ENCODE measurements at places on chromosomes 6 and 20.

- ATAC-seq, result no peak
These were observed 4.7 kb downstream of the RNASET2 start for GRCh38 chr6:166951670-166952060.

DNA sequence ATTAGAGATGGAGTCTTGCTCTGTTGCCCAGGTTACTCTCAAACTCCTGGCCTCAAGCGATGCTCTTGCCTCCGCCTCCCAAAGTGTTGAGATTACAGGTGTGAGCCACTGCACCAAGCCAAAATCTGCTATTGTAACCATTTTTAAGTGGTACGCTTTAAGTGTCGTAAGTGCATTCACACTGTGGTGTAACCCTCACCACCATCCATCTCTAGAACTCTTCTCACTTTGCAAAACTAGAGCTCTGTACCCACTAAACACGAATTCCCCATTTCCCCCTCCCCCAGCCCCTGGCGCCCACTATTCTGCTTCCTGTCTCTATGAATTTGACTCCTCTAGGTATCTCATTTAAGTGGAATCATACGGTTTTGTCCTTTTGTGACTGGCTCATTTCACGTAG, 2.8 kb upstream of the FAM83C start:
- no peak for ATAC-seq

DNA sequence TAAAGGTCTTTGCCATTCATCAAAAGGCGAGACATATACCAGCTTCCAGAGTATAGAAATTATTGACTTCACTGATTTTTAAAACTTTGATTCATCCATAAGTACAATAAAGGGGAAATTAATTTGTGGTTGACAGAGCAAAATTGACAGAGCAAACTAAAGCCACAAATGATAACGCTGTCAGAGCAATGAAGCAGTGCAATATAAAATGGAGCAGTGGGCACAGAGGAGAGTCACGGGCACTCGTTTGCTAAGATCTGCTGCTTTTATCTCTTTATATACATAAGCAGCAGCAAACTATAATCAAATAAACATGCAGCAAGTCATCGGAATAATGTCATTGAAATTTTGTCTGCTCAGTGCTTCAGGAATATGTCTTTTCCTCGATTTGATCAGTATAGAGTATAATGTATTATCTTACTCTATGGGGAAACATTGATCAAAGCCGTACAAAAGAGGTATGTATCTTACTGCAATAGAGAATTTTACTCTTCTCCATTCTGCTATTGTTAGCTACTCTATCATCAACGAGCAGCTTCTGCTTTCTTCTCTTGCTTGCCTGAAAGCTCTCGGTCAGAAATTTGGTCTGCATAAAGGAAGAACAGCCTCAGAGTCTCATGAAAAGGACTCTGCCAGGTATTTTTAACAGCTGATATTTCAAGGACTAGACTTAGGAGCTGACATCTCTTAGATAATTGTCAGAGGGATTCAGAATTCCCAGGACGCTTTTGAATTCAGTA, 546.0 kb upstream of the ARID1B start:
- no peak for ATAC-seq

- no peak for ATAC-seq
These were observed 46.0 kb downstream of the PCNA start for GRCh38 chr20:5073660-5074231.

- peak; percentile 68 for ATAC-seq
These were observed 37.6 kb downstream of the ZMYND8 start for GRCh38 chr20:47318586-47319516.

- no peak for ATAC-seq
These were observed 391.2 kb downstream of the ADGRB3 start for GRCh38 chr6:69026243-69026642.

GRCh38 chr6:131549811-131550210, 23.2 kb upstream of the ARG1 start:
- ATAC-seq, result no peak

- ATAC-seq, result no peak
These were observed 775 bp downstream of the PIGU start for GRCh38 chr20:34675993-34676641.

GRCh38 chr6:83199173-83199862, 6.2 kb downstream of the RWDD2A start:
- no peak for ATAC-seq

DNA sequence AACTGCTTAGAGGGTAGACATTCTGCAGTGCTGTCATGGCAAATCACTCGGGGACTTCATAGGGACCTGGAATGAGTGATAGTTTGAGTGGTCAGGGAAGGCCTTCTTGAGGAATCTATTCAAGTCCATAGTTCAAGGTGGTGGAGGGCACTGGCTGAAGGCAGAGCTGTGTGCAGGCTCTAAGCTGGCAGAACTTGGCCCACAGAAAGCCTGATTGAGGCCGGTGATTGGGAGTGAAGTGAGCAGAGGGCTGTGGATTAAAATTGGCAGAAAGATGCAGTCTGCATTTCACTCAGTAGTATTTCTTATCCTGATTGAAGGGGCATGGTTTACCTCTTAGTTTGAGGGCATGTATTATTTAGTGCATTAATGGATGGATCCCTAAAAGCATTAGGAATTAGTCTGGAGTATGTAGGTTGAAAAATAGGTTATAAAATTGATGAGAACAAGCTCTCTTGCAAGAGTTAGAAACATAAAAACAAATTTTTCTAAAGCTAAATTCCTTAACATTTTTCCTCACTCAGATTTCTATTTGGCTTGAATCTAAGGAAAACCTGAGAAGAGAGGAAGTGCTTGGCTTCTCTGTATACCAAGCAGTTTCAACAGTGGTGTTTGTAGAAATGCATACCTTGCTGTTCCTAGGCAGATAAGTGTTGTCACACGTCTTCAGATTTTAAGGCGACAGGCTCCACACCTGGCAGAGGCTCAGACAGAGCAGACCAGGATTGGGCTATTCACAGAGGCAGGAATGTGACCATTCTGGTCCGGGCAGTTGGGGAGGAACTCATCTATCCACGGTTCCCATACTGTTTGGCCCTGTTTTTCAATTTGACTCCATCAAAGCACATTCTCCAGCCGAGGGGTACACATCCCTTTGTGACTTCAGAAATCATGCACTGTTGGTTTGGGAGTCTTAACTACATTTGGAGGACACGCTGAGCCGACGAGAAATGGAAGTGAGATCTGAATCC, 45.2 kb downstream of the UTRN start:
- no peak for ATAC-seq

- peak; percentile 66 for ATAC-seq
These were observed 79.1 kb downstream of the ELOVL4 start for GRCh38 chr6:79868098-79868722.

DNA sequence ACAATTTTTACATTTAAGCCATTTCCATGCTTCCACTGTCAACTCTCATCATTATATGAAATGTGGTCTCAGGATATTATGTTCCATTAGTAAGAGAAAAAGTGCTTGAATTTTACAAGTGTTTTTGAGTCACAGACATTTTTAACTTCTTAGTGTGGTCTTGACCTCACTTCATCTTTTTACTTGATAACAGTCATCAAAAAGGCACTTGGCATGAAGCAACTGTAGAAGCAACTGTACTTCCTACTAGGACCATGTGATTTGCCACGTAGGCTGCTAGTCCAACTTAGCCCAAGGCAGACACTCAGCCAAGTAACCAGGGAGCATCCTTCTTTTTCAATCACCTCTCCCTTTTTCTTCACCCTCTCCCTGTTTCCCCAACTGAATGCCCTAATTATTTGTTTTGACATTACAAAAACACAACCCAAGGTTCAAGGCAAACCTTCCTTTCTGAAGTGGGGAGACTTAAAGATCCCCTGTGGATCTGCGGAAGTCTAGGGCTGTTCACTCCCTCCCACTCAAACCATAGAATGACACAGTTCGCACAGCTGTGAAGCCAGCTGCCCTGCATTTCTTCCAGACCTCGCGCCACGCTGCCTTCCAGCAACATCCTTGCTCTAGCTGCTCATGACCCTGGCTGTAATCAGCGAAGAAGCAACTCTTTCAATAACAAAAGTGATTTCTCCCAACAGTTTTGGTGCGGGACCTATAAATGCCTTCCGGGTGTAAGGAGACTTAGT, 45.0 kb downstream of the PHACTR1 start:
- ATAC-seq, result no peak

DNA sequence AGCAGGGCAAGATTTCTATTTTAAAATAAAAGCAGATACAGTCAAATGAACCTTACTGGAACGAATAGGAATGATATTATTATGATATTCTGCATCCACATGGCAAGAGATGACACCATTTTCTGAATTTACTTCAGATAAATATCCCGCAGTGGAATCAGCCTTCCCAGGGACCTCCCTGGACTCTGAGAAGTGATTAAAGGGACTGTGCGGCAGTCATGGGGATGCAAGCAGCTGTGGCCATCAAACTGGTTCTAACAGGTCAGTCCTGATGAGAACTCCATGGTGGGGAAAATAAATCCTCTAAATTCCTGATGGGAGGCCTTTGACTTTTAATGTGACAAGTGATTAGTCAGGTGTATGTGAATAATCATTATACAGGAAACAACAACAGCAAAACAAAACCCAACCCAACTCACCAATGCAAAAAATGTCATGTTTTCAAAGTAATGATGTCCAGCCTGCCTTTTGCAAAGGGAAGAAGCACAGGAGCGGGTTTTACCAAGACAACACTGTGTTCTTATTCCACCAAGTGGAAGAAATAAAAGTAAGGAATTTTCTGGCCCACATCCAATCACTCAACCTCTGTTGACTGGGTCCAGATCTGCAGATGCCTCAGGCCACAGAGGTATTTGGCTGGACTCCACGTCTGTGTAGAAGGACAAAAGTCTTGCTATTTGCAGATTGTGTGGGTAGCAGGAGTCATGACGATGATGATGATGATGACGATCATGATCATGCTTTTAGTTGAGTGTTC, 61.9 kb upstream of the CITED2 start:
- peak; percentile 86 for ATAC-seq

DNA sequence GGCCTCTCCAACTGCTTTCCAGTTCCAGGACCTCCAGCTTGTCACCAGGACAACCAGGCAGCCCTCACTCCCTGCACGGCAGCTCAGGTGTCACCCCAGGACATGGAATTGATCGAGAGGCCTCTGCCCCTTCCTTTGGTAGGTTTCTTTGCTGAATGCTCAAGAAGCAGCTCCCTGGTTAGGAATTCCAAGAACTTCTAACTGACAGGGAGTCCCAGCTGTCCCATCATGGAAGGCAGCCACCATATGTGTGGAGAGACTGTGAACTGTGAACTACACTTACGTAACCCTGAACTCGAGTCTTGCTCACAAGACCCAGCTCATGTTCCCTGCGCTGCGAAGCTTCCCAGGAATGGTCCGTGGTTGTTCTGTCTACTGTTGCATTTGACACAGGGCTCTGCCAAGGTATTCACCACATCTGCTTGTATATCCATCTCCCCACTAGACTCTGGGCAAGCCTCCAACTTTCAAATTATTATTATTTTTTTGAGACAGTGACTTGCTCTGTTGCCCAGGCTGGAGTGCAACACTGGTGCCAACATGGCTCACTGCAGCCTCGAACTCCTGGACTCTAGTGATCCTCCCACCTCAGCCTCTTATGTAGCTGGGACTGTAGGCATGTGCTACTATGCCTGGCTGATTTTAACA, 35.7 kb downstream of the MGME1 start:
- no peak for ATAC-seq

DNA sequence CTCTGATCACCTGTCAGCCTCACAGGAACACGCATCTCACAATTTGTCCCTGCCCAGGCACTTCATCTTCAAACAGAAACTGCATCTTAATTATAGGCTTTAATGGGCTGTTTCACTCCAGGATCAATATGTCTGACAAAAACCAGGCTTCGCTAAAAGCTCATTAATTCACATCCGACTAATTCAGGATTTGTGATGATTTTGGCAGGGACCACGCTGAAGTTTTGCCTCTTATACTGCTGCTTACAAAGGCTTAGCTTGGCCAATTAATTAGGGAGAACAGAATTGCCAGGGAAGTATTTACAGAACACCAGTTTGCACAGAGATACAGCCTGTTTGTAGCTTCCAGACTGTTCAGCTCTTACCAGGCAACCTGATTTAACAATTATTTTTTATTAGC, 541.0 kb upstream of the SPTLC3 start:
- ATAC-seq, result no peak

GRCh38 chr20:63162206-63162795, 53.6 kb downstream of the YTHDF1 start:
- ATAC-seq, result peak; percentile 55

DNA sequence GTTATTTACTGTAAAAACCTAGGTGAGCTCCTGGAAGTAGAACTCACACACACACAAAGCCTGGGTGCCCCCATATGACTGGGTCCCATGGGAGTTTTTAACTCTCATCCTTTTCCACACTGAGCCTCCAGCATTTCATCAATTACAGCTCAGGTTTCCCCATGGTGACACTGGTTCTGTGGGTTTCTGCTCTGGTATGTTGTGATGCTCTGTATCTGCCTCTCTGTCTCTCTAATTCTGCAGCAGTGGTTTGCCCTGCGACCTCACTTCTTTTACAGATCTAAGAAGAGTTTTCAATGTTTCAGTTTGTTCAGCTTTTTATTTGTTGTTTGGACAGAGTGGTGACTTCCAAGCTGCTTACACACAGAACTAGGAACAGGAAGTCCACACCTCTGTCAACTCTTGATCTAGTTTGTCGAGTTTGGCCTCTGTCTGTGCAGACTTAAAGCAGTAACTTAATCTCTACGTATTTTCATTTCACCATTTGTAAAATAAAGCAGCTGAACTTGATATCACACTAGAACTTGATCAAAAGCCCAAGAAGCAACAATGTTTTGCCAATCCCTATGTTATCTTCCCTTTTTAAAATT, 554.3 kb downstream of the EPHA7 start:
- ATAC-seq, result no peak

DNA sequence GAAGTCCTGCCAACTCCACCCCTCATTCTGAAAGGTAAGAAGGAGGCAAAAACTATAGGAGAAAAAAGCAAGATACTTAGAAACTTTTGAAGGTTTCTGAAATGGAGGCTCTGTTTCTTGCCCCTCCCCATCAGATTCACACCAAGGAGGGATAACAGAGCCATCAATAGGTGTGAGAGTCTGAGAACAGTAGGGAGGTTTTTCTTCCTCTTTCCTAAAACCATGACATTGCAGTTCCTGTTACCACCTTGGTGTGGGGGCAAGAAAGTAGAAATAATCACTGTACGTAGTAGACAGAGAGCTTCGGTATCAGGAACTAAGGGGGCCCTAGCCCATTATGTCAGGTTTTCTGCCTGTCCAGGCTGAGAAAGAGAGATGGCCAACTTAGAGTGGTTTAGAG, 333.3 kb upstream of the SYNCRIP start:
- ATAC-seq, result no peak

- peak; percentile 68 for ATAC-seq
These were observed 634 bp downstream of the ITPA start for GRCh38 chr20:3209946-3210317.

DNA sequence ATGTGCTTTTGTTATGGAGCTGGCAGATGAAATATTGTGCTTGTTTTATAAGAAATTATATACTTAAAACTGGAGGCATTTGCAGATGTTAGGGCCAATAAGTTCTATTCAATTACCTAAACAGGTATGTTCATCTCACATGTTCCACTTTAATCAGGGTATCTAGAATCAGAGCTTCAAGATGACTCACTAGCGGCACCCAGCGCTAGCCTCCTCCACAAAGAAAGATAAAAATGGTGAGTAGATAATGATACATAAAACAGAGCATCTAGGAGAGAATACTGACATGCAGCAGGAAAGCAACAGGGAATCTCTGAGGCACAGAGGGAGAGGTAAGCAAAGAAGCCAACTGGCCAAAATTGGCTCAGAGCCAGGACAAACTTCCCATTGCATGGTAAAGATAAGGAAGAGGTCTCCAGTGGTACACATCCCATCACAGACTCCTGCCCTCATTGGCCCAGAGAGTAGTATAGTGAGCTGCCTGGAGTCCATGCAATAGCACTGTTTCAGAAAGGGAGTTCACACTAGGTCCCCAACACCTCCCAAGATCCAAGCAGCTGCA, 200.7 kb upstream of the SPTLC3 start:
- ATAC-seq, result no peak

- no peak for ATAC-seq
These were observed 194.9 kb downstream of the SCP2D1 start for GRCh38 chr20:19008497-19008896.
